Lung (tissue), 17 donors: ENCODE measurements at places on chromosomes 6 and 20. TPM values are rescaled to one million over a fixed set of nuclear protein-coding genes. Genes with fewer than 3 reads are reported as not detected.

- peak; percentile 7 for DNase-seq
Observed at GRCh38 chr20:36599912-36600345, 5.7 kb upstream of the RAB5IF start.

The SALL4 gene
- total RNA-seq, result 0.74 TPM

GRCh38 chr6:150310539-150310938 is 58.3 kb upstream of the IYD start:
- DNase-seq, result no peak

DNA sequence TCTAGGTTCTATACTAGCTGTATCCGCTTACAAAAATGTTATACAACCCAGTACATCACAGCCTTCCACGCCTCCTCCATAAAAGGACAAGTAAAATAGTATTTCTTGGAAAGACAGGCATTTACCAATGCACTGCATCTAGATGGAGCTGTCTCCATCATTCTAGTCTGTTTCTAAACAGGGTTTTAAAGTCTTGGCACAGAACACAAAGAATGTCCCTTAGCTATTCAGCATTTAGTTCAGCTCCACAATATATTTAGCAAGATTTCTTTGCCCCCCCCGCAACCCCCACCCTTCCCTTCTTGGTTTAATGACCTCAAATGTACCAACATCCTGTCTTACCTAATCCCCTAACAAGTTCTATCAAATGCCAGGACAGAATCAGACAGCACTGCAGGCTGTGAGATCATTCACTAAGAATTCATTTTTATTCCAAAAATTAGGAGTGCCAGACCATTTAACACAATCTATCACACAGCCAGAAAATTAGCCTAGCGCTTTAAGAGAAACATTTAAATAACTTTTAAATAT is 198.6 kb downstream of the BACH2 start:
- peak; percentile 80 for DNase-seq

The C6orf163 gene
- total RNA-seq, result 11.5 TPM

DNA sequence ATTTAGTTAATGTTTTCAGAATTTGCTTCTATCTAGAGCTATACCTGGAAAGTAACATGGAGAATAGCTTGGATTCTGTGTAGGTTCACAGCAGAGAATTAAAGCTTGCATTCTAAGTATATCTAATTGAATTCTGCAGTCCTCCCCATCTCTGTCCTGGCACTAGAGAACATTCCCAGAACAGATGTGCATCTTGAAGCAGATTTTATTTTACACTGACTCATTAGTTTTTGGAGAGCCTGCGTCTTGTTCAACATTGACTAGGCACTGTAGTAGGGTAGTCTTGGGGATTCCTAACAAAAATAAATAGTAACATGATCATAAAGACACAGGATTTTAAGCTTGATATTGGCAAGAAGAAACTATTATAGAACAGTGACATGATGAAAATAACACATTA is 36.2 kb upstream of the BAG2 start:
- DNase-seq, result no peak

The ADGB gene
- 9.6 TPM for total RNA-seq

DNA sequence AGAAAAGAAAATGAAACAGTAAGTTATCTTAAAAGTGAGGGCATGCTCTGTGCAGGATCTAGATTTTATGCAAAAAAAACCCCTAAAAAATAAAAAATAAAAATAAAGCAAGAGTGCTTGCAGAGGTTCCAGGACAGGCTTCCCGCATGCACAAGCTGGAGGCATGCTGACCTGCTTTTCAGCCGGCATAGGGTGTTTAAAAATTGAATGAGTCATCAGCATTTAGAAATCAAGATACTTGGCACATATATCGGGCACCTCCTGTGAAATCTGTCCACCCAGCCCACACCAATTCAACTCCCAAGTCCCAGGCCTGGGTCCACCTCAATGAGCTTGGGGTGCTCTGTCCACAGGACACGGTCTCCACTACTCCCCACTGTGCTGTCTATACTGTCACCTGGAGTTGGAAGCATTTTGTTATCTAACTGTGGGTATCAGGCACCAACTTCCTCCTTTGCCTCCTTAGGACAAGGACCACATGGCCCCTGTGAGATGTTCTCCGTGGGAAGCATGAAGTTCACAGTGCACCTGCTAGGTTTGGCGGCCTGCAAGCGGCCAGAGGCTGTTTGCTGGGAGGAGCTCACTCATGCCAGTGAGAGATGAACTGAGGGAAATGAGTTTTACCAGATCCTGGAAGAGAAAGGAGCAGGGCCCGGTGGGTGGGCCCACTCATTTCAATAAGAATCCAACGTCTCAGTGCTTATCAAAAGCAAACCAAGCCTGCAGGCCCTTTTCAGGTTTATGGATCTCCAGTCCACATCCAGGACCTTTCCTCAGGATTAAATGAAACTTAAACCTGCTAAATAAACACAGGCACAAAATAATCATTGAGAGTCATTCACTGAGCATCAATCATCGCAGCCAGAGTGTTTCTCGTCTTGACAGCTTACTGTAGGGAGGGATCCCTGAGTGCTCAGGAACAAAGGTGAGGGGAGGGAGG is 121.1 kb downstream of the FOXA2 start:
- DNase-seq, result no peak

DNA sequence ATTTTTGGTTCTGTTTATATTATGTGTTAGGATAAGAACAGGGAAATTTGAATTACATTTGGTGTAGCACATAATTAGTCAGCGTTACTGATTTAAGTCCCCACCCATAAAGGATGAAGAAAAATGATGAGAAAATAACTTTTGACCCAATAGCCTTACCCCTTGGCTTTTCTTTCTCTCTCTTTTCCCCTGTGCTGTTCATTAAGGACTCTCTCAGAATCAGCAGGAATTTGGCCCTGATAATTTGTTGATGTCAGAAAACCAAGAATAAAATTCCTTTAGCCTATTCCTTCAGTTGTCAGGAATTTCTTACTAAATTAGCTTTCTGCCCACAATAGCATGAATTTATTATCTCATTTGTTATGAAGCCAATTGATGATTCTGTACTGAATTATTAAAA is 18.5 kb downstream of the PLCB1 start:
- DNase-seq, result no peak

The SCRT2 gene
- total RNA-seq, result not detected

DNA sequence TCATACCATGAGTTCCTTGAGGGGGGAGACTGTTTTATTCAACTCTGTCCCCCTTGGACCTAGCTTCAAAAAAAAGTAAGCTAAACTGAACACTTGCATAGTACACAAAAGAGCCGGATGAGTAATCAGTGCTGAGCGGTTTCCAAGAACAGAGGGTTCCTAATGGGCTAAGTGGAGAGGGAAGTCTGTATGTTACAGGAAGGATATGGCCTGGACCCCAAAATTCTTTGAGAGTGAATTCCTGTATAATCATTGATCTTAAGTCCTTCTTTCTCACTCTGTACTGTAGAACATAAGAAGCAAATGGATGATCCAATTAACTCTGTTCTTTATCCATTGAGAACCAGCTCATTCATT is 324.7 kb upstream of the CNR1 start:
- DNase-seq, result no peak

DNA sequence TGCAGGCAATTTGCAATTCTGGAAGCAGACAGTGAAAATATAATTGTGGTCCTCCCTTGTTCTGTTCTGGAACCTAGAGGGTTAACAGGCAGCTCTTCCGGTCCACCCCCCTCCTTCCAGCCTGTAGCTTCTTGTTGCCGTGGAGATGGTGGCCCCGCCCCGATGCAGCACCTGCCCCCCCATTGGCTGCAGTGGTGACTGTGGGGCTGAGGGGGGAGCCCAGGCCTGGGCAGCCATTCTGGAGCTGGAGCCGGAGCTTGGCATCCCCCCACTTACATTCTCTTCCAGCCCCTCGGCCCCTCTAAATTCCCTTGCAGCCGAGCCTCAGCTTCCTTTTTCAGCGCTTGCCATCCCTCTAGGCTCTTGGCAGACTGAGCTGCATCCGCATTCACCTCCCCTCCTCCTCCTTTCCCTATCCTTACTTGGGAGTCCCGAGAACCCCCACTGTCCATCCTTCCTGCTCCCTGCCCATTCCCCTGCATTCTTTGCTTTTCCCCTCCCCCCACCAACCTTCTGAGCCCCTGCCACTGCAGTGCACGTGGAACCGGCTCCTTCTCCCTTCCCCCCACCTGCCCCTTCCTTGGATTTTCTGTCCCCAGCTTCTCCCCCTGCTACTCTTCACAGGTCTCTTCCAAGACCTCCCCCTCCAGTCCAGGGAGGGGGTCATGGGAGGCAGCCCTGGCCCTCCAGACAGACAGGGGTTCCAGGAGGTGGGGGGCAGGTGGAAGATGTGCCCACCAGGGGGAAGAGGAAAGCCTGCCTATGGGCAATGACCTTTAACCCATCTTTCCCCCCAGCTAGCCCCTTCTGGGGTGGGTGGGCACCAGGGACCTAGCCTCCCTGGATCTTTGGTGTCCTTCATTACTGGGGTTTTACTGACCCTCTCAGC is 11.4 kb downstream of the SYNGAP1 start:
- peak; percentile 87 for DNase-seq

The ZNF334 gene
- 7.0 TPM for total RNA-seq

The SOBP gene
- total RNA-seq, result 14.5 TPM

The CCND3 gene
- total RNA-seq, result 192 TPM

GRCh38 chr6:81511423-81511822 is 241.1 kb downstream of the TENT5A start:
- DNase-seq, result no peak

DNA sequence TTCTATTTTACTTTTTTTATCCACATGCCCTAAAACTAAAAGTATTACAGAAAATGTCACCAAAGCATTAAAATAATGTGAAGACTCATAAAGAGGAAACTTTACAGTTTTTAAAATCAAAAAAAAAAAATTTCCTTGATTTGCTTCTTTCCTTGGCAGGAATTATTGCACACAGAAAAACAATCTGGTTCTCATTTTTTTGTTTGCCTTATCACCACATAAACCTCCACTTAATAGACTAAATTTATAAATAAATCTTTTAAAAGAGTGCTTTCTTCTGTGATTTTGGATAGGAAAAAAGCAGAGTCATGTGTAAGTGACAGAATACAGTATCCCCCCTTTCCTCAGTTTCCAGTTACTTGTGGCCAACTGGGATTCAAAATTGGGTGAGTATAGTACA is 695.1 kb upstream of the CITED2 start:
- DNase-seq, result no peak

DNA sequence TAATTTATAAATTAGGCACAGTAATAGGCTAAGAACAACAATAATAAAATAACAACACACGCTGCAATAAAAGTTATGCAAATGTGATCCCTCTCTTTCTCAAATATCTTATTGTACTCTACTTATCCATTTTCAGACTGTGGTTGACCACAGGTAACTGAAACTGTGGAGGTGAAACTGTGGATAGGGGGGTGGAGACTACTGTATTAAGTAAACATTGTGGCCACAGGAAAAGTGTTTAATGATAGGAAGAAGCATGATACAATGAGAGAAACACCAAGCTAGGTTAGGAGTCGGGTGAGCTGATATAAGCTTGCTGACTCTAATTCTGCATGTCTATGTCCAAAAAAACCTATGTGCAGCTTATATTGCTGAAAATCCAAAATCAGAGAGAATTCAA is 23.0 kb downstream of the NHLRC1 start:
- no peak for DNase-seq

- DNase-seq, result no peak
Observed at GRCh38 chr6:121677571-121677970, 242.1 kb downstream of the GJA1 start.

DNA sequence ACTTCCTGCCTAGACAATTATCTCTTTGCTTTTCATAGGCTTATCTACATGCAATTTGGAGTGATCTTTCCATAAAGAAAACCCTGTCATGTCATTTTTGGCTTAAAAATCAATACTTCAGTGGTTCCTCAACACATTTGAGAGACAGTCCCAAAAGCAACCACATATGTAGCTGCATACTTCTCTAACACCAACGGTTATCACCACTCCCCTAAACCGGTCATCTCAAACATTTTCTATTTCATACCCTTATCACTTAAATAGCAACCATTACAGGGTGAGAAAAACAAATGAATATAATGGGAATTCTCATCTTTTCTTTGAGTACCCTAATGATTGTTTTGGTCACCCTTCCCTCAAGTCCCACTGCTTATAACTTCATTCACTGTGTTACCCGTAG is 5.1 kb downstream of the GLO1 start:
- DNase-seq, result no peak

DNA sequence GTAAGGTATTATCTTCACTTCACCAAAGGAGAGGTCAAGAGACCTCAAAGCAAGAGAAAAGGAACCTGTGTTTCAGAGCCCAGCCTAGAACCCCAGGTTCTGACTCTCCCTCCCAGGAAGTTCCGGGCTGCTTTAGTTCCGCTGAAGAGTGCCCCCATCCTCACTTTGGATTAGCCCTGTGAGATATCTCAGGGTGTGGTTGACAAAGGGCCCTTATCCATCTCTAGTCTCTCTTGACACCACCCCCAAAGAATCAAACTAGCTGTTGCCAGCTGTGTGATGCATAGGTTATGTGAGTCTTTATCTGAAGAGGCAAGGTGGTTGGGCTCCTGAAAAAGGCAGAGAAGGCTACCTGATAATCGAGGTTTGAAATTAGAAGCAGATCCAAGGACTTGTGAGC is 20.6 kb downstream of the BRPF3 start:
- no peak for DNase-seq

DNA sequence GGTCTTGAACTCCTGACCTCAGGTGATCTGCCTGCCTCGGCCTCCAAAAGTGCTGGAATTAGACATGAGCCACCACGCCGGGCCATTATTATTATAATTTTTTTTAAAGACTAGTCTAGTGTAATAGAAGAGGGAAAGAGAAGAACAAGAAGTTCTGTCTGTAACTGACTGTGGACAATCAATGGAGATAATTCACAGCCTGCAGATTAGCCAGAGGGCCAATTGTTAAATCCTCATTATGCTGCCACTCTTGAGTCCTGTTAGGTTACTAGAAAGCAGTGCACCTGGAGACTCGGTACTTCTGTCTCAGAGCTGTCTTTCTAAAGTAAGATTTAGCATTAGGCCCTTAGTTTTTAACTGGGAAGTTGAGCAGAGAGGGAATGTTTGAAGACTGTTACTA is 37.5 kb downstream of the CARMIL1 start:
- DNase-seq, result no peak

The XKR7 gene
- 0.12 TPM for total RNA-seq

DNA sequence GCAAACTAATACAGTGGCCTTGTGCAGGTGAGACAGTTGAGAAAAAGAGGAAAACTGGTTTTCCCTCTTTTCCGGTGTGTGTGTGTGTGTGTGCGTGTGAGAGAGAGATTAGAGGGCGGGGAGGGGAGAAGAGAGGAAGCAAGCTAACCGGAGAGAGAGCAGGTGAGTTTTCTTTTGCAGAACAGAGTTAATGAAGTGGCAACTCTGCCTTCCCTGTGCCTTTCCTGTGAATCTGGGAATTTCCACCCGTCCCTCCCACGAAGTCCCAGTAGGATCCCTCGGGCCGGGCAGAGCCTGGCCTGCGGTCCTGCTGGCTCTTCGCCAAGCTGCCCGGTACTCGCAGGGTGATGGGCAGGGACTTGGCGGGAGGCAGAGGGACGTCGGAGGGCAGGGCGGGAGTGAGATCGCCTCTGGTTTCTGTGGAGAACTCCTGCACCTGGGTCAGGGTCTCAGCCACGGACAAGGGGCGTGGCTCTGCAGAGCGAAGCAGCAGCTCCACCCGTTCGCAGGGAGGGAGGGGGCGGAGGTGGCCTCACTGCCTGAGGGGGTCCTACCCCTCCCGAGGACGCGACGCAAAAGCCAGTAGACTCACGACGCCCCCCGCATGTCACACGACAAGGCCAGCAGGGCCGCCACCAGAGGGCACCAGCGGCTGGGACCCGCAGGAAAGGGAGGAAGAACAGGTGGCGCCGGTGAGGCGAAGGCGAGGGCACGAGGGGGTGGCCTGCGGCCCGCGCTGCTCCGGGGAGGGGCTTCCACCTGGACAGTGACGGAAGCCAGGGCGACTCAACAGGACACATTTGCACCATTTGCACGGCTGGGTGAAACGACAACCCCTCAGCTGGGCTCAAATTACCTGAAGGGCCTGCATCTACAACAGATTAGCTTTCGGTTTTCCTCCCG is 51.2 kb upstream of the RNF182 start:
- DNase-seq, result peak; percentile 76

The CSTF1 gene
- 23.5 TPM for total RNA-seq

The DLL1 gene
- 16.9 TPM for total RNA-seq
